Urinary bladder (tissue), 4 donors: ENCODE measurements at places on chromosomes 11 and 22. TPM values are rescaled to one million over a fixed set of nuclear protein-coding genes. Genes with fewer than 3 reads are reported as not detected.

DNA sequence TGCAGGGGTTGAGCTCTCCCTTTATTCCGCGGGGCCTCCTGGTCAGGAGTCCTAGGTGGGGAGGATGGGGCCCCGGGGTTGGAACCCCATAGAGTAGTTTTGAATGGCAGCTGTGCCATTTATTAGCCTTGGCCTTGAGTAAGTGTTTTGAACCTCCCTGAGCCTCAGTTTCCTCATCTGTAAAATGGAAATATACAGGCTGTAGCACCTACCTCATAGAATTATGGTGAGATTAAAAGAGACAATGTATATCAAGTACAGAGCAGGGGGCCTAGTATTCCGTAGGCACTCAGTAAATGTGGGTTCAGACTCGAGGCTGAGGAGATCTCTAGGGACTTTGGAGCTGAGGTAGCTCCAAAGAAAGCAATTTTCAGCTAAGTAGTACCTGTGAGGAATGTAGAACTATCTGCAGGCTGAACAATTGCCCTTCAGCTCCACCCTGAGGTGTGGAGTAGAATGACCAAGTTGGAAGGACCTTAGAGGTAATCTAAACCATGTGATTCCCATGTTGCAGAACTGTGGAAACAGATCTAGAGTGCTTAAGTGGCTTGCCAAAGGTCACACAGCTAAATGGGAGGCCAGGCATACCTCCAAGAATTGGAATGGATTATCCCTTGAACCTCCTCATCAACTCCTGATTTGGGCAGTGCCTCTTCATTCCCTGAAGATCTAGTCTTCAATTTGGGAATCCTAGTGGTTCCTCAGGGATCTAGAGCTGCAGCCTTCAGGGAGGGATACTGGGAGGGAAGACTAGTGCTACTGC is 682 bp downstream of the PGAP2 start:
- DNase-seq = no peak

DNA sequence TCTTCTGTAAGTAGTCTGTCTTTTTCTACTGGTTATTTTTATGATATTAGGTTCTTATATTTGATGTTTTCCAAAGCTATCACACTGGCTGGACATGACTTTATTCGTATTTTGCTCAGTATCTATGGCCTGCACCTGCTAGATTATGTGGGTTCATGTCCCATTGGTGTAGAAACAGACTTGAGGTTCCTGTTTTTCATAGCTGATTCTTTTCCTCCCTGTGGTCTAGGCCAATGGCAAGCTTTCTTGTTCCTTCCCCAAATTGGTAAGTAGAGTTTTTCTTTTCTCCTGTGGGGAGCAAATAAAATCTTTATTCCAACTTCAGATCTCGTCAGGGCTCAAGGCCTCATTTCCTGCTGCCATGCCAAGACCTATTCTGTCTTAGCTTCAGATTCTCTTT is 30.2 kb upstream of the SWAP70 start:
- no peak for DNase-seq

Gene OR52I2
- total RNA-seq = not detected

DNA sequence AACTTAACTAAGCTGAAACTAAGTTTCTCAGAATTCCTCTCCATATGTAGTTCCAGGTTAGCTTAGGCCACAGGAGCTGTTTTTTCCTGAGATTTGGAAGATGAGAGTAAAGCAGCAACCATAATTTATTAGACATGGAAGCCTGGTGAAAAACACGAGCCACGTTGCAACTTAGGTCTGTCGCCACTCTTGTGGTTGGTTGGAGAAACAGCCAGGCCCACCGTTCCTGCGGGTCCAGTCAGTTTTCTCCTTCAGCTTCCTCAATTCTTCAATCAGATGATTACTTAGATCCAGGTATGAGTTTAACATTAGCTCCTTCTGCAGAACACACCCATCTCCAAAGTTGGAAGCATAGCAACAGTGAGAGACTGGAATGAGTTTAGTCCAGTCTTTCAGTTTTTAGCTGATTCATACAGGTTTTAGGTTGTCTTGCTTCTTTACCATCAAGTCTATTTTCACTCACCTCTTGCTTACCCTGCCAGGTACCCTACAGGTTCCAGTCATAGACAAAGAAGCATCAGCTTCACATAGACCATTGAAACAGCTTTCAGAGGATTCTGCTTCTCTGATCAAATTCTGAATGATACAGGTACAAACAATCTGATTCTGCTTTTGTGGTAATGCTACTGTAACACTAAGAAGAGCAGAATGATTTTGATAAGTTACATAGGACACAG is 18.6 kb downstream of the CASP12 start:
- DNase-seq = no peak

GRCh38 chr11:126723665-126724045 is 276.9 kb downstream of the KIRREL3 start:
- no peak for DNase-seq

GRCh38 chr22:50222508-50222907 is 21.7 kb downstream of the SELENOO start:
- no peak for DNase-seq

Gene UPK3A
- 88.9 TPM for total RNA-seq

- DNase-seq = no peak
Observed at GRCh38 chr22:41034706-41035105, 57.7 kb upstream of the EP300 start.

DNA sequence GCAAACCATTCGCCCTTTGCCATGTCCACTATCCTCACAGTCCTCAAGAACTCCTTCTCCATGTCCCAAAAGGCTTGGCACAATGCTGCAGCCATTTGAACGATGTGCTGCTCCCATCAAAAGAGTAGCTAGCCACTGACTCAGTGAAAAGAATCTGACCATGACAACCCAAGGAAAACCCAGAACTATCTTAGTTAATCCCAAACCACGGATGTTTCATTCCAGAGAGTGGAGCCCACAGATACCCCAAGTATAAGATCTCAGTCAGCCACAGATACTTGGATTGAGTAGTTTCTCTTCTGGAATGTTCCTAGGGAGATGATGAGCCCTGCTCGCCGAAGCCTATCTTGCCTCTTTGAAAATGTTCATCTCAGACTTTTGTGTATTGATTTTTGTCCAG is 176.9 kb downstream of the NAV2 start:
- no peak for DNase-seq

DNA sequence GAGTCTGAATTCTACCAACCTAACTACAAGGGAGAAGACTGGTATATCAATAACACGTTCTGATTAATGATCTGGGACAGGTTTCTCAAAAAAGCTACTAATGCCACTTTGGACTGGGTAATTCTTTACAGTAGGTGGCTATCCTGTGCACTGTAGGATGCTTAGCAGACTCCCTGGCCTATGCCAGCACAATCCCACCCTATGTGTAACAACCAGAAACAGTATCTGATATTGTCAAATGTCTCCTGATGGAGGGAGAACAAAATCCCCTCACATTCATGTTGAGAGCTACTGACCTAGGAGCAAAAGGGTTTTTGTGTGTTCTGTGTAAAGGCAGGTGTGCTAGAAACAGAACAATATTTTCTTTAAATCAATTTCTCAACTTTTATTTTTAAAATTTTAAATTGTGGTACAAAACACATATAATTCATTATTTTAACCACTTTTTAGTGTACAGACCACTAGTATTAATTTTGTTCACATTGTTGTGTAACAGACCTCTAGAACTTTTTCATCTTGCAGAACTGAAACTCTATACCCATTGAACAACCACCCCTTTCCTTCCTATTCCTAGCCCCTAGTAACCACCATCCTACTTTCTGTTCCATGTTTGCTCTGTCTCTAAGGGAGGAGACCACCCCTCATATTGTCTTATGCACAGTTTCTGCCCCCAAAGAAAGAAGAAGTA is 2.1 kb upstream of the MS4A6A start:
- no peak for DNase-seq

DNA sequence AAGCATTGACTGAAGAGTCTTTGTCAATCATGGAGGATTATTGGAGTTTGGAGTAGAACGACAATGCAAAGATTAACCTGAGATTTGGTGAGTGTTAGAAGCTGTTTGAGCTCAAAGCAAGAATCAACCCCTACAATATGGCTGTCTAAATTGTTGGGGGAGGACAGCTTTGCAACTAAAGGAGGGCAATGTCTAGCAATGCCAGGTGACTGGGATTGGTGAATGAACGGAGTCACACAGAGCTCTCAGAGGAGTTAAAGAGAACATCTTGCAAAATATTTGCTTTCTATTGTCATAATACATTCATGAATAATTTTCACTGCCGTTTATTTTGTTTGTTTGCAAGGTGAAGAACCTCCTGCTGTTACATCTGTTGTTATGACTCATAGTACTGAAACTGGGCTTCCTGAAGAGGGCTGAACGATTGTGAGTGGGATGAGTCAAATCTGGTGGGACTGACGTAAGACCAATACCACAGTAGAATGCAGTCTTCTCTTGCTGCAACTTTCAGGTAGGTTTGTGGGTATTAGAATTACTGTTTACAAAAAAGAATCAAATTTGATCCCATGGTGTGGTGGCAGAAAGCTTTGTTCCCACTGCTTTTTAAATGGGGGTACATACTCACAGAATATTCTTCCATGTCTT is 281.9 kb downstream of the CADM1 start:
- DNase-seq = no peak

GRCh38 chr11:10397226-10397987 is 57.7 kb upstream of the AMPD3 start:
- no peak for DNase-seq

- DNase-seq = no peak
Observed at GRCh38 chr22:49169074-49169744, 658.5 kb downstream of the BRD1 start.

DNA sequence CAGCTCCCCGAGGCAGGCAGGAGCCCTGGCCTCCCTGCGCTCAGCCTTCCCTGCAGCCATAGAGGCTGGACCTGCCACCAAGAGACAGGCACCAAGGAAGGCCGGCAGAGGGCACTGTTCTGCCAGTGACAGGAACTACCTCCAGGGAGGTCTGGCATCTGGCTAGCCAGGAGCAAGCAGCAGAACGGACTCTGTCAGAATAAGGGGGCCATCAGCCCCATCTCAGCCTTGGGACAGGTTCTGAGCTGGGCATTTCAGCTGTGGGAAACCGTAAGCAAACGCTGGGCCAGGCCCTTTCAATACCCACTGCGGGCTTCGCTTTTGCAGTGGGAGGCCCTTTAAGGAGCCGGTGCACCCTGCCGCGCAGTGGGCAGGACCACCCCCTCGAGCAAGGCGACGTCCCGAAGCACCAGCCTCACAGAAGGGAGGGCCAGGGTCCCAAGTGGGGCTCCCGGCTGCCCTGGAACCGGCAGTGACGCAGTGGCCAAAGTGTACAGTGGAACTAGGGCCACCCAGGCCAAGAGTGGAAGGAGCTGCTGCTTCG is 18.2 kb downstream of the IFT27 start:
- no peak for DNase-seq

DNA sequence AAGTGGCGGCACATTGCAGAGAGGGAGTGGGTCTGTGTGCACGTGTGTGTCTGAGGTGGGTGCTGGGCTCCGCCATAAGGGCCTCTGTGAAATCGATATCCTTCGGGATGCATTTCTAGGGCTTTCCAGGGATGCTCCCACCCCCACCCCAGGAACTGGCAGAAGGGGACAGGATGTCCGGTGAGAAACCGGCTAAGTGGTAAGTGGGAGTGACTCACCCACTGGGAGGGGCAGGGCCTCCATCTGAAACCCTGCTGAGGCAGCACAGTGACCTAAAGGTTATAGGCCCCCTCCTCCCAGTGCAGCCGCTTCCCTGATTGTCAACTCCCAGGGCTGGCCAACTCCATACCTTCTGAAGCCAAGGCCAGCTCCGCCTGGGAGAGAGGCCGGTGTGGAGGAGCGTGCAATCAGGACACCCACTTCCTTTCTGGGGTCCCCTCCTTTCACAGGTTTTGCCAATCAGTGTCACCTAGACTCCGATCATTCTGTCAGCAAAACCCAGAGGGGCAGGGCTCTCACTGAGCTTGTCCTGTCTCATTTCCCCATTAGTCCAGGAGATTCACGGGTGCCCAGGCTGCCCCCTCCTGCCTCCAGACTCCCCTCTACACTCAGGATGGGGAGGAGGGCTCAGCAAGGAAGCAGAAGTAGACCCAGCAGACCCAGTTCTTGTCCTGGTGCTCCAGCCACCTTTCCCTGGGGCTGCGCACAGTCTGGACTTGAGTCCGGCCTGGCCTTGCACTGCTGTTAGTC is 44.5 kb downstream of the NECTIN1 start:
- DNase-seq = no peak

- DNase-seq = no peak
Observed at GRCh38 chr22:40238425-40239344, 61.0 kb downstream of the TNRC6B start.
